Lung microvascular endothelial cell (primary cell): ENCODE measurements at places on chromosomes 4 and X.

- no peak for DNase-seq
Observed at GRCh38 chr4:169051761-169052593, 41.9 kb upstream of the CBR4 start.

DNA sequence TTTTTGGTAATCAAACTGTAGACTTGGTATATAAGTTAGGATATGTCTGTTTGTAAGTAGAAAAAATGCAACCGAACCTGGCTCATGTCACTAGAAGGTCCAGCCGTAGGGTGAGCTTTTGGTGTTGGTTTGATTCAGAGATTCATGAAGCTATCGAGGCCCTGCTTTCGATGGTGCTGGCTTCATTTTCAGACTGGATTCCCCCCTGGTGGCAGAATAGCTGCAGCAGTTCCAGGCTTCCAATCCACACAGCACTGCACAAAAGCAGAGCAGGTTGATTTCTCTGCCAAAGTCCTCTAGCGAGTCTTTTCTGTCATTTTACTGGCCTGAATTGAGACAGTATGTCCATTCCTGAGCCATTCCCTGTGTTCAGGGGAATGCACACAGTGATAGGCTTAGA is 33.1 kb downstream of the PDK3 start:
- no peak for DNase-seq

DNA sequence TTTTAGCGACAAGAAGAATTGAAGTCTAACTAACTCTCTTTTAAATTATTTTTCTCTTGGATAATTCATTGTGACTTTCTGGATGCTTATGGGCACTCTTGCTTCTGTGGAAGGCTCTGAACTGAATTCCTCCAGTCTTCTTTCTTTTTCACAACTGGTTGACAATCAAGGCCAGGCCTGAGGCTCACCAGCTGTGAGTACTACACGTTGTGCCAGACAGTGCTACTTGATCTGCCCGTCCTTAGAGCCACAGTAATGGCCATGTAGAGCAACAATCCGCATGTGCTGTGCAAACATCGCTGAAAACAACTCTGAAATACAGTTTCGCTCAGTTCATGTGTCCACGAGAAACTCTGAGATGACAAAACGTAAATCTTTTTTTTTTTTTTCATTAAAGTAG is 1336.3 kb upstream of the AGA start:
- no peak for DNase-seq

GRCh38 chr4:2393353-2394270 is 24.8 kb downstream of the ZFYVE28 start:
- no peak for DNase-seq

GRCh38 chrX:133888984-133889383 is 96.4 kb downstream of the GPC3 start:
- DNase-seq = no peak

DNA sequence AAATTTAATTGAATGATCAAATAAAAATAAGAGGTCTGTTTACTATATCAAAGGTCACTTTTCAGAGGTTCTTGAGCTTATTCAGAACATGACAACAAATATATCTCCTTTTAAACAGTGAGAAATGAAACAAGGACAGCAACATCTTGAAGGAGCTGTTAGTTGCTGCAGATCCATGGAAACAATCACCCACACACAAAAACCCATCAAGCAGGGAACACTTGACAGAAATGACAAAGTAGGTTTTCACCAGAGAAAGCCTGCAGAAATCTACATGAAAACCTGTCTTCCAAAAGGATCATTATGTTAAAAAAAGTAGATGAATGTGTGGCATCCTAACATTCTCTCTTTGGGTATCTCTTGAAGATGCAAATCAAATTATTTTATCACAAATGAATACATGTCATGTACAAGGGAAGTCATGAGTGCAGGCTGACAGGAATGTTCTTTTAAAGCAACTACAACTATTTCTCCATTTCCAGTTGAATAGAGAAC is 203.0 kb downstream of the GRIA2 start:
- no peak for DNase-seq

DNA sequence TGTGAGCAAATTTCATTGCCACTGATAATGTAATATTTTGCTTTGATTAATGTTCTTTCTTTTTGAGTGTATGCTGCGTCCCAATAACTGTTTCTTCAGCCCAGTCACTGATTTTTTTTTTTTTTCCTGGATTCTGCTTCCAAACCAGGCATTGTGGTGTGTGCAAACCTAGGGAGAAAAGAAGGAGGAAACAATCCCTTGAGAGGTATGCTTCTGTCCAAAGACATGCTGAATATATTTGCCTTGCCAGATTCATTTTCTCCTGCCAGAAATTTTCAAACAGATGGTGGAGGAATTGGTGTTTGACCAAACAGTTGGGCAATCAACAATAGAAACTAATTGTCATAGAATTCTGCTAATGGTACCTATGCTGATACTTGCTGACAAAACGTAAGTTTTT is 753.6 kb downstream of the RPA4 start:
- DNase-seq = no peak

DNA sequence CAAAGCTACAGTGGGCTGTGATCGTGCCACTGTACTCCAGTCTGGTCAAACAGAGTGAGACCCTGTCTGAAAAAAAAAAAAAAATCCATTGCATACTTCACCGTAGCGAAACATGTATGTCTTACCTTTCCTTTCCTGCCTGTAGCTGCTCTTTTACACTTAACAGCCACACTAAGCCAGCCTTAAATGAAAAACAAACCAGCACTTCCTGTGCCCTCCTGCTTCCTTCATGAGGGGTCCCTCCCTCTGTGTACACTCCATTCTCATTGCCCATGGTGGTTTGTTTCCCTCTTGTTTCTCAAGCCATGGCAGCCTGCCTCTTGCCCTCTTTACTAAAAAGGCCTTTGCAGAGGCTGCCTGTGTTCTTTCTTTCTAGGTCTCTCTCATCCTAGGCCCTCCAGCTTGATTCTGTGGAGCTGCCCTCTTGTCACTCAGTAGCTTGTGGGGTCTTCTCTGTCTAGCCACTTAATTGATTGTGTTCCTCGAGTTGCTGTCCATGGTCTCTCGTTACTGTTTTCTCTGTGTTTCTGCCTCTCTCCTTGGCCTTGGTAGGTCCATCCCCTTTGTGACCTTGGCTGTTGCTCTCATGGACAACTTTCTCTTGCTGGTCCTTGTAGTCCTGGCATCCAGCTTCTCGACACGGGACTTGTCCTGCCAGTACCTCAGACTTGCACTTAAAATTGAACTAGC is 52.1 kb upstream of the MSANTD1 start:
- no peak for DNase-seq

DNA sequence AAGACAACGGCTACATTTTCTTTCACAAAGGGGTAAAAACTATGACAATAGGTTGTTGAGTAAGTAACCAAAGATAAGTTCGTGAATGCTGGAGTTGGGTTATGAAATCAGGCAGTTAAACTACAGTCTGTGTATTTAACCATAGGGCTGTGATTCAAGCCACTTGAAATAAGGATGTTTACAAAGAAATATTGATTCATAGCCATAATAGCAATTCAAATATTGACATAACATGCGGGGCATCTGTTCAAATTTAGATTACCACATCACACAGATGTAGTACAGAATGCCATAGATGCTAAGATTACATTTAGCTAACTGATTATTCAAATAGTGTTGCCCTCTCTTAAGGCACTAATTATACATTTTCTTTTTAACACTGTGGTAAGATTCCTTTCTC is 364.1 kb downstream of the FSTL5 start:
- no peak for DNase-seq

GRCh38 chr4:164177753-164178152 is 576.2 kb upstream of the SMIM31 start:
- DNase-seq = no peak

GRCh38 chrX:118066867-118067515 is 49.6 kb downstream of the KLHL13 start:
- DNase-seq = no peak

DNA sequence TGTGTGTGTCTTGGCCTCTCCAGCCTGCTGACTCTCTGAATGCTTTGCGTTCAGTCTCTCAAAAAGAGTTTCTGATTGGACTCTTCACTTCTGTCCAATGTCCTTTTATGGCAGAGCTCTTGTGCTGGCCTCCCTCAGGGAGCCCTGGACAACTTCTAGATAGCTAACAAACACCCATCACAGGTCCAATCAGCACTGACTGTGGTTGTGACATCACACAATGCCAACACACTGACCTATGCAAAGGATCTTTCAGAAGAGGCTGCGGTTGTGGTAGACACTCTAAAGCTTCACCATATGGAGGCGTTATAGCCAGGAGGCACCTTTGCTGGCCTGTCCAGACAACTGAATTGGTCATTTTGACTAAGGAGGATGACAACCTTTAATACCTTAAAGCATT is 53.8 kb upstream of the LSM6 start:
- no peak for DNase-seq

DNA sequence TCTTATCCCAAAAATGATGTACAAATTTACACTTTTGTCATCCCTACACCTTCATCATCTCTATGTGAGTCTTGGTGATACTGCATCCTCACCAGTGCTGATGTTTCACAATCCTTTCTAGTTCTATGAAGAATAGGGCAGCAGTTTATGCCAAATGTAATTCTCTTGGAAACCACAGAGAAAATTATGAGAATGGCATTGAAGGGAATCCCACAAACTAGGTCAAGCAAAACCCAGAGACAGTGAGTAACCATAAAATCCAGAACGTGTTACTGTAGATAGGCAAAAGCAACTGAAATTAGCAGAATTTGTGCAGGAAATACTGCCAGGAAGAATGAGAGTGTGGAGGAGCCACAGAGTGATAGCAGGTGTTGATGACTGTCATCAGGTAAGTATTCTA is 24.5 kb downstream of the IL15 start:
- DNase-seq = no peak

GRCh38 chr4:178395798-178396197 is 953.6 kb upstream of the AGA start:
- DNase-seq = no peak

DNA sequence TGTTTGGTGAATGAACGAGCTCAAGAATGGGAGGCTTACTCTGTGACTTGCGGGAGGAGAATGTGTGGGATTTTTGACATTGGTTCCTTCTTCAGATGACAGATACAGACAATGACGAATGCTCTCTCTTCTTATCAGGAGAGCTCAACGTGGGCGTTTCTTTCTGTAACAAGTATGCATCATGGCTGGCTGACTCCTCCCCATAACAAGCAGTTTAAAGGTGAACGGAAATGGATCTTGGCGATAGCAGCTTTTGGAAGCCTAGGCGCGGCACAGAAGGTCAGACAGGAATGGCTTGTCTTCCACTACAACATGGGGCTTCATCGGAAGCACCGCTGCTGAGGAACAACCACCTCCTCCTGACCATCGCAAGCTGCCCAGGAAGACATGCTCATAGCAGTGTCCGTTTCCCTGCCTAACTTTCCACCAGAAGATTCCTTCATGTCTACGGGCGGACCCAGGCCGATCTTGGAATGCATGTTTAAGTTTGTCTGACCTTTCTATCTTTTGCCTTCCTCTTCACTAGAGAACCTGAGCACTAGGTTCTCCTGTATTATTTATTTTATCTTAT is 18.3 kb upstream of the ACSL1 start:
- no peak for DNase-seq

DNA sequence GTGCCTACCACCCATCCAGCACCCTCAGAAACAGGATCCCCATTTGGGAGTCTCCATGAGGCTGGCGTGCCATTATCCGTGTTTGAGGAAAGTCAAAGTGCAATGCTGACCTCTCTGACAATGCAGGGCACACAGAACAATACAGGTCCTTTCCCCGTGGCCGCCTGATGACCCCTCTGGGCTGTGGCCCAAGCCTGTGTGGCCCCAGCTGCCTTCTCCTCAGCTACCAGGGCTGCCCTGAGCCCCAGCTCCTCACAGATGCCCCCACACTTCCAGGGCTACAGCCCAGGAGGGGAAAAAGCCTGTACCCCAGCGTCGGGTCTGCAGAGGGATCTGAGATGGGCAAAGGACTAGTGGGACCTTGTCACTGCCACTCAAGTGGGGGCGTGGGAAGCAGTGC is 15.5 kb downstream of the ZFYVE28 start:
- DNase-seq = peak; percentile 82
